ENCODE measurements at places on chromosomes 5 and 9. TPM values are rescaled to one million over a fixed set of nuclear protein-coding genes. Genes with fewer than 3 reads are reported as not detected.

- H3K27ac ChIP-seq, result no peak overlapping the region
- H3K36me3 ChIP-seq, result no peaks in the 10 kb centered on the region
- H3K4me1 ChIP-seq, result no peaks in the 10 kb centered on the region
Measured at GRCh38 chr9:135574331-135574730, 12.8 kb downstream of the PAEP start.

GRCh38 chr5:171773106-171773505 is 12.5 kb upstream of the SMIM23 start:
- H3K4me3 ChIP-seq, result no peak overlapping the region

DNA sequence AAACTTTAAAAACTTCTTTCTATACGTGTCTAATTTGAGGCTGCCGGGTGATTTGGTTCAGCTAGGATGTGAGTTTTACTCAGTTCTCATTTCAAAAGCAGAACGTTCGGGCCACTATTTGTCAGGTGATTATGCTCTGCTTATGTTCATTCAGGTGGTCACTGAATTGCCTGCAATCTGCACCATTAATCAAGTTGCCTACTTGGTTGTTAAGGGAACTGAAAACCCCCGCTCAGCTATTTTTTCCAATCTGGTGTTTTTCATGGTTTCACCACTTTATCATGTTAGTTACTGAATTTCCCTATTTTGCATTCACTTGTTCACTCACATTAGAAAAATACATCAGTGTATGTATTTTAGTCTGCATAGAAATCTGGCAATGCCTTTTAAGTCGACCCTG is 523.0 kb downstream of the CSNK1G3 start:
- no peak overlapping the region for H3K27ac ChIP-seq
- no peak overlapping the region for H3K4me3 ChIP-seq
- H3K27me3 ChIP-seq, result no peaks in the 10 kb centered on the region
- DNase-seq, result no peak
- H3K4me1 ChIP-seq, result no peaks in the 10 kb centered on the region

DNA sequence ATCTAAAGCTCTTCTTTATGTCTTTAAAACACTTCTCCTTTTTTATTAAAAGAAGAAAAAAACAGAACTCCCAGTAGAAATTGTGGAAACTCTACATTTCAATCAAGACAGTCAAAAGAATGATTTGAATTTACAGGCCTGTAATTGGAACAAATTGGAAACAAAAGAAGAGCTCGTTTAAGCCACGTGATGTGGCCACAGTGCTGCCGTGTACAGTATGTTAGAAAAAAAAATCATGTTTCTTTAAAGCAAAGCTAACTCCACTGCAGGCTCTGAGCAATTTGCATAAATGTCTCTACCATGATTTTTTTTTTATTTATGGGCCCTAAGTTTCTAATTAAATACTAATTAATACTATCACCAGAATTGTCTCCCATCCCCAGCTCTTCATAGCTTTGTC is 325.6 kb downstream of the ZSWIM6 start:
- H3K27ac ChIP-seq, result no peak overlapping the region
- H3K4me3 ChIP-seq, result no peak overlapping the region
- no peaks in the 10 kb centered on the region for H3K27me3 ChIP-seq
- no peaks in the 10 kb centered on the region for H3K4me1 ChIP-seq

DNA sequence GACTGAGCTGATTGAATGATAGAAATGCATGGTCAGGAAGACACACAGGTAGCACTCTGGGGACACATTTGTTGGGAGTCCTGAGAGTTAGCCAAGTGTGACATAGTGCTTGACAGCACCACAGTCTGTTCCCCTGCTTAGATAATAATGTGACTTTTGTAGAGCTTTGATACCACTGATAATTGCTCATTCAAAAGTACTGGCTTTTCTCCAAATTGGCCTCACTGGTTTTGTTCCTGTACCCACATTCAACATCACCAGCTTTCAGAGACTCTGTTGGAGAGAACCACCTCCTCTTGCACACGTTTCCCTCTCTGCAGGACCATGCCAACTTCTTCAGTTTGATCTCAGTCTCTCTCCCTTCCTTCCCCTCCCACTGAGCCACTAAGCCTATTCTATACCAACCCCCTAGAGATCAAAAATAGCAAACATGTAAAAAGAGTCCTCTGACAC is 52.5 kb upstream of the IL7R start:
- H3K27ac ChIP-seq, result no peak overlapping the region
- no peaks in the 10 kb centered on the region for H3K4me1 ChIP-seq
- no peak overlapping the region for H3K4me3 ChIP-seq
- H3K27me3 ChIP-seq, result no peaks in the 10 kb centered on the region
- no peaks in the 10 kb centered on the region for H3K36me3 ChIP-seq

DNA sequence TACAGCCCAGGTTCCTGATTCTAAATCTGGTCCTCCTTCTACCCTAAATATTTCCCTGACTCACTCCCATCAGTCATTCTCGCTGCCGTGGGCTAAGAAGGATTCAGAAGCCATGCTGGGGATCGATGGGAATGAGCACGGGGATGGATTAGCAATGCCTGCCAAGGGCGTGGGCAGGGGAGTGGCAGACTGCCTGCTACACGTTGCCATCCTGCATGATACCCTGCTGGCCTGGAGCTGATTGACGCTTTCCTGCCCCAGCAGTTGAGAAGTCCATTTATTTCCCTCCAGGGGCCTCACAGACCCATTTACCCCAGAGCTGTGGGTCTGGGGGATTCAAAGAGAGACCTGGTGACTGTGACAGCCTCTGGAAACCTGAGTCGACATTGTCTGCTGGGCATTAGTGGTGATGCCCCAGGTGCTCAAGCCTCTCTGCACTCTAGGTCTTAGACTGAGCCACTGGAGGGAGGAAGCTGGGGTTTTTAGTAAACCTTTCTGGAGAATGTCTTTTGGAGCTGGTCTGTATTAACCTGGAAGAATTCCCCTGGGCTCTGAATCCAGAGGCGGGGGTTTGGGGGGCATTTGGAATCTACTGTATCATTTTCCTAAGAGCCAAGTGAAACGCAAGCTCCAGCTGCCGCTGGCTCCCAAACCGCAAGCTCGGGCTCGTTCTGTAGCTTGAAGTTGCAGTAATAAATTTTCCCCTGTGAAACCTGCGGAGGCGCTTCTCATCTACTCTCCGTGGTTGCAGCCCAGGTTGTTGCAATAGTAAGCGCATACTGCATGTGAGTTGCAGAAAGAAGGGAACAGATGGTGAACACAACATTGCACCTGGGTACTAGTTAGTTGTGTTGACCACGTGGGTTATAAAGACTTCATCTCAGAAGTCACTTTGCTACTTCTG is 76.3 kb upstream of the RAPGEF1 start:
- DNase-seq, result no peak
- no peak overlapping the region for H3K4me3 ChIP-seq
- no peak overlapping the region for H3K27ac ChIP-seq
- no peaks in the 10 kb centered on the region for H3K36me3 ChIP-seq

DNA sequence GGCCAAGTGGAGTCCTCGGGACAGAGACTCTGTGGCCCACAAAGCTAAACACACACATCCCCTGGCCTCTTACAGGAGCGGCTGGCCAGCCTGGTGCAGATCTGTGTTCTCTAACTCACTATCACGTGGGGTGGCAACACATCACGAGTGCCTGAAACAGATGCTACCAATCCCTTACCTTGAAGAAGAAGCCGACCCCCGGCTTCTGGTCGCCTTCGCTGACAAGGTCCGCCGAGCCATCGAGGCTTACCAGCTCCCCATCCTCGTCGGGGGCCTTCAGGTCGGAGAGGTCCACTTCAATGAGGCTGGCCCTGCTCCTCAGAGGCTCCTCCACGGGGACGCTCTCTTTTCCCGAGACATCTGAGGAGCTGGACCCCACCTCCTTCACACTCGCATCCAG is 86.7 kb downstream of the CAMSAP1 start:
- H3K4me3 ChIP-seq, result no peak overlapping the region
- H3K36me3 ChIP-seq, result peaks cover 92% of the 10 kb centered on the region
- no peaks in the 10 kb centered on the region for H3K4me1 ChIP-seq
- no peak overlapping the region for H3K27ac ChIP-seq

GRCh38 chr5:99285606-99286005 is 356.8 kb upstream of the CHD1 start:
- H3K4me3 ChIP-seq, result no peak overlapping the region
- no peaks in the 10 kb centered on the region for H3K36me3 ChIP-seq
- no peak overlapping the region for H3K27ac ChIP-seq
- H3K4me1 ChIP-seq, result no peaks in the 10 kb centered on the region

DNA sequence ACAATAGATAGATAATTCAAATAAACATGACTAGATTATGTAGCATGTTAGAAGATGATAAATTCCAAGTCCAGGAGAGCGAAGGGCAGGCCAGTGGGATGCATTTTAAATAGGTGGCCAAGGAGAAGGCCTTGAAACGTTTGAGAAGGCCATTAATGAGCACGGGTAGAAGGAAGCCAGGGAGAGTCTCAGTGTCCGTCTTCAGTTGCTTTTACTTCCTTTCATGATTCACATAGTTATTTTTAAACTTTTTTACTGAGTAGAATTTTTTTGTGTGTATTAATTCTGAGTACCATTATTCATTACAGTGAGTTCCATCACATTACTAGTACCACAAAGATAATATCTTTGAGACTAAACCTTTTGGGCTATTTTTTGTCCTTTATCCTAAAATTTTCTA is 259.2 kb downstream of the ARRDC3 start:
- H3K36me3 ChIP-seq, result no peaks in the 10 kb centered on the region
- H3K4me1 ChIP-seq, result peaks cover 8% of the 10 kb centered on the region
- H3K4me3 ChIP-seq, result no peak overlapping the region
- no peak for DNase-seq

DNA sequence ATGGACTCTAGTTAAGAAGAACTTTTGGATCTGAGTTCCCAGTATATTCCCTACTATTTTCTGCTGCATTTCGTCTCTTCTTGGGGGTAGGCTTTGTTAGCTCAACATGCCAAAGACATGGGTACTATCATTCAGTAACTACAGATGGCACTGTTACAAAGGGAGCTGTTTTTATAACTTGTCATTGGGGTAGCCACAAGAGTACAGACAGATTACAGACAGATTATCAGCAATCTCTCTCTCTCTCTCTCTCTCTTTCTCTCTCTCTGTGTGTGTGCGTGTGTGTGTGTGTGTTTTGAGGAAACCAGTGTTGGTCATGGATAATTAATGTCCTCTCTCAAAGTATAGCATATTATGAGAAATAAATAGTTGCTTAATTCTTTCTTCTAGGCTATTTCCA is 116.1 kb downstream of the WDR70 start:
- H3K27me3 ChIP-seq, result no peaks in the 10 kb centered on the region
- H3K27ac ChIP-seq, result no peak overlapping the region
- no peaks in the 10 kb centered on the region for H3K4me1 ChIP-seq

- H3K27ac ChIP-seq, result no peak overlapping the region
- no peaks in the 10 kb centered on the region for H3K4me1 ChIP-seq
- no peak for DNase-seq
- H3K36me3 ChIP-seq, result no peaks in the 10 kb centered on the region
- H3K4me3 ChIP-seq, result no peak overlapping the region
Measured at GRCh38 chr5:175590471-175590881, 67.4 kb upstream of the HRH2 start.

GRCh38 chr9:135724186-135724787 is 22.3 kb downstream of the KCNT1 start:
- H3K36me3 ChIP-seq, result no peaks in the 10 kb centered on the region
- H3K4me3 ChIP-seq, result no peak overlapping the region
- DNase-seq, result no peak
- no peak overlapping the region for H3K27ac ChIP-seq
- H3K27me3 ChIP-seq, result peaks cover 2% of the 10 kb centered on the region
- H3K4me1 ChIP-seq, result no peaks in the 10 kb centered on the region

GRCh38 chr9:121424024-121424432 is 54.0 kb upstream of the STOM start:
- no peak overlapping the region for H3K4me3 ChIP-seq
- H3K36me3 ChIP-seq, result no peaks in the 10 kb centered on the region
- H3K27ac ChIP-seq, result no peak overlapping the region
- H3K4me1 ChIP-seq, result no peaks in the 10 kb centered on the region
- no peak for DNase-seq

- H3K4me1 ChIP-seq, result no peaks in the 10 kb centered on the region
- no peak for DNase-seq
- no peak overlapping the region for H3K27ac ChIP-seq
- H3K27me3 ChIP-seq, result no peaks in the 10 kb centered on the region
Measured at GRCh38 chr9:22241611-22242010, 205.0 kb upstream of the DMRTA1 start.

DNA sequence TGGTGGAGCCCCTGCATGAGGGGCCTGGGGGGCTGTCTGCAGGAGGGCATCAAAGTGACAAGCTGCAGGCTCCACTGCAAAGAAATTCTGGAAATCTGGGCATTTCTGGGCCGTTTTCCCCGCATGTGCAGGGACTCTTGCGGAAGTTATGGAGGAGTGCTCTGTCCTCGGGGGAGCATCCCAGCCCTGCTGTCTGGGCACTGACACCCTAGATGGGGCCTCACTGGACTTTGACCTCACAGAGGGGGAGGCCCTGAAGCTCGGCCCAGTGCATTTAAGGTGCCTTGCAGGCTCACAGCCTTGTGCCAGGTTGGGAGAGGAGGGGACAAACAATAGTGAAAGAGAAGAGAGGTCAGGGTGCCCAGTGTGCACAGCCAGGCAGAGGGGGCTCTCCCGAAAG is 35.4 kb downstream of the LHX3 start:
- no peak overlapping the region for H3K4me3 ChIP-seq
- no peak for DNase-seq
- no peaks in the 10 kb centered on the region for H3K4me1 ChIP-seq
- no peaks in the 10 kb centered on the region for H3K27me3 ChIP-seq

Gene ZNF658
- 5.3 TPM for total RNA-seq

Gene LRRC19
- total RNA-seq, result not detected

Gene PLCXD3
- total RNA-seq, result 0.22 TPM

Gene RNF44
- 17.2 TPM for total RNA-seq

Gene SLC35D2
- 3.1 TPM for total RNA-seq

Gene TAS2R1
- total RNA-seq, result not detected

Gene IL12B
- not detected for total RNA-seq

Measured in psoas muscle (tissue), 8 donors.